GM10248 (cell line): ENCODE measurements at places on chromosomes 3 and 15.

DNA sequence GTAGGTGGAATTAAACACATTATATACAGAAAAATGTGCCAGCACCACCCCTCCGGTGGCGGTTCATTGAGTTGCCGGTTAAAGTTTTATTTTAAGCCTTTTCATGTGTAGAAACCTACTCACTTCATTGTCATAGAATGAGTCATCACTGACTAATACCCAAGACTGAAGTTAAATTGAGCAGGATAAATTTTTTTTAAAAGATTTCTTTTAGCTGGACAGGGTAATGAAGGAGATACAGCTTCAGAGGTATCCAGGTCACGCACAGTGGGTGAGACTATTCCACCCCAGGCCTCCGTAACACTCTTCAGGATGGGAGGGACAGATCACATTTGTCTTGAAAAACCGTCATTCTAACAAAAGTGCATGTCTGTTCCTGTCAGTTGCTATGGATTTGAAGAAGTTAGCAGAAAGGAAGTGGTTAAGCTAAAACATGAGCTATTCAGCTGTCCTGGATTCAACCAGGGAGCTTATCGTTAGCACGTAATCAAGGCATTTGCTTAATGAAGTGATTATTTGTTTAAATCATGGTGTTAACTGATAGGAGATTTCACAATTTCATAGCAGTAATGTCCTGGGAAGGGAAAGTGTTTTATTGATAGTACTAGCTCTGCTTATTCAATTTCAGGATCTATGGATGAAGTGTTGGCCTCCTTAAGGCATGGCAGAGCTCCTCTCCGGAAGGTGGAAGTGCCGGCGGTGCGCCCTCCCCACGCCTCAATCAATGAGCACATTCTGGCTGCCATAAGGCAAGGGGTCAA, 23.4 kb downstream of the WHAMM start:
- peak; percentile 73 for DNase-seq

DNA sequence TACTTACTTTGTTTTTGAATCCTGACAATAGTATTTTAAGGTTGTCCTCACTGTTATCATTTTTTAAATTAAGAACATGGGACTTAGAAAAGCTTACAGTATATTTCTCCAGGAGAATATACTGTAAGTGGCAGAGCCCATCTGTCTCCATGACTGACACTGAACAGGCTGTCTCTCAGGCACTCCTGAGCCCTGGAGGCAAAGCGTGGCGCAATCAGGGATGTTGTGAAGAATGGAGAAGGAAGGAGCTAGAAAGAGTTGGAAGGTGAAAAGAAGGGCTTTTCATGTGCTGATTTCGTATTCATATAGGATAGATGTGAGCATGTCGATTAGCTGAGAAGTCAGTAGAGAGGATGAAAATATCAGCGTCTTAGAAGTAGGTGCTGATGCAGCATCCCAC, 41.5 kb downstream of the FGF12 start:
- no peak for DNase-seq

DNA sequence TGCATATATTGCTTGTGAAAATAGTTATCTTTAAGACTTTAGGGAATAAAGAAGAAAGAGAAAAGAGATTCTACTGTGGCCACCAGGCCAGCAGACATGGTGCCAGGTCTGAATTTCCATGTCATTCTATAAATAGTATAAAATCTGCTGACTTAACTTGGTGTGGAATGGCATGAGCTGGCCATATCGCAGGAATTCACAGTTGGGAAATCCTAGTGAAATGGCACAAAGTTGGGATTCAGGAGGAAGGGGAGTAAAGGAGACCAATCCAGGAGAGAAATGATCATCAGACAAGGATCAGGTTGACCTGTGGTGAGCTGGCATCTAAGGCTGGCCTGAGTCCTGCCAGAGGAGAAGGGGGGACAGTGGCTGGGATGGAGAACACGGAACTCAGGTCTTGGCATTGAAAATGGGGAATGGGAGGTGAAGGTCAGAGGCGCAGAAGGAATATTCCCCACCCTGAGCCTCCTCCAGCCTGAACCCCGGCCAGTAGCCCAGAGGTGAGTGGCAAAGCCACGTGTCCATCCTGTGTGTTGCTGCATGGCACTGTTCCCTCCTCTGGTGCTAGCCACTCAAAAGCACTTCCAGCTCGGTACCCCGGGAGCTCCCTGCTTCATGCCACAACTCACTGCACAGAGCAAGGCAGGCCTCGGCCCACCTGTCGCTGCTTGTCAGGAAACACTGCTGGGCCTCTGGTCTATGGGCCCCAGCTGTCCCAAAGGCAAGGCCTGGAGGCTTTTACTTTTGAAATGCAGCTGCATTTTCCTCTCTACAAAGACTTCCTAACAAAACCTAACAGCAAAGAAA, 51.4 kb downstream of the SSUH2 start:
- DNase-seq: no peak

DNA sequence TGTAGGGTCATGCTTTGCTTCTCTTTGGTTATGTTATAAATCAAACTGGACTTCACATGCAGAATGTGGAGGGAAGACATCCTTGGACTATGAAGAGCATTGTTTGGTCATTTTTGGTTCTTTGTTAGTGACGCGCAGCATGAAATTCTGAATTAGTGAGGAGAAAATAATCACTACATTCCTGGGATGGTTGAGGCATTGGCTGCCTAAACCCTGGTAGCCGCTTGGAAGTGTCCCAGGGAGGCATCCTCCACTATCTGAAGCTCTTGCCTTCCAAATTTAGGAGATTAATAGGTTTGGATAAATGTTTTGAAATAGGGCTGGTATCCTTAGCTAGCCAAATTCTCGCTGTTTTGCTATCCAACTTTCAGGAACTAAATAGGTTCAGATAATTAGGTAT, 96.2 kb downstream of the CLSTN2 start:
- DNase-seq: no peak

- DNase-seq: no peak
These were observed 11.1 kb downstream of the EFCAB12 start for GRCh38 chr3:129417326-129417725.

DNA sequence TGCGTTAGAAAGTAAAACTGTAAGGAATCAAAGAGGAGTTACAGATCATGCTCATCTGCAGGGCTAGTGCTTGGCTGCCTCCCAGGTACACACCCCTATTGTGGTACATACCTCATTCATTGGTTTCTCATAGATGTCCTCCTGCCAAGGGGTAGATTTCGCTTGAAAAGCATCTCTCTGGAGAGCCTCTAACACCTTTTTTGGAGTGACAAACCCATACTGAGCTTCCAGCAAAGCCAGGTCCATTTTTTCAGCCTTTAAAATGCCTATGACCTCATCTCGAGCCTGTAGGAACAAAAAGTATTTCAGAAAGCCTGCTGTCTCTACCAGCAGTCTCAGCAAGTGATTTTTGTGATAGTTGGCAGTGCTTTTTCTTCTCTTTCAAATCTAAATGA, 112.1 kb downstream of the CMSS1 start:
- DNase-seq: no peak

DNA sequence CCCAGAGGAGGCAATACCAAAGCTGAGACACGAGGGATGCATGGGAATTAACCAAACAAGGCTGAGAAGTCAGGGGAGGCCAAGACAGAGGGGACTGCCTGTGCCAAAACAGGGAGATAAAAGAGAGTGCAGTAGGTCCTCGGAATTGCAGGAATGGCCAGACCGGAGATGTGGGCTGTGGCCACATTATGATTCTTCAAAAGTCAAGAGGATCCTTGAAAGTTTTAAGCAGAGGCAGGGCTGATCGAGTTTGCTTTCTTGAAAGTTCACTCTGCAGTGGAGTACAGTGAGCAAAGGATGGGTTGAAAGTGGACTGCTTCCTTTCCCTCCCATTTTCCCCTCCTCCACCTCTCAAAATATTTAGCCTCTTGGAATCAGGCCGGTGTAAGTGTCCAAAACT, 73.9 kb upstream of the ADAMTS9 start:
- no peak for DNase-seq

- no peak for DNase-seq
These were observed 25.1 kb downstream of the KBTBD12 start for GRCh38 chr3:127940116-127940515.

DNA sequence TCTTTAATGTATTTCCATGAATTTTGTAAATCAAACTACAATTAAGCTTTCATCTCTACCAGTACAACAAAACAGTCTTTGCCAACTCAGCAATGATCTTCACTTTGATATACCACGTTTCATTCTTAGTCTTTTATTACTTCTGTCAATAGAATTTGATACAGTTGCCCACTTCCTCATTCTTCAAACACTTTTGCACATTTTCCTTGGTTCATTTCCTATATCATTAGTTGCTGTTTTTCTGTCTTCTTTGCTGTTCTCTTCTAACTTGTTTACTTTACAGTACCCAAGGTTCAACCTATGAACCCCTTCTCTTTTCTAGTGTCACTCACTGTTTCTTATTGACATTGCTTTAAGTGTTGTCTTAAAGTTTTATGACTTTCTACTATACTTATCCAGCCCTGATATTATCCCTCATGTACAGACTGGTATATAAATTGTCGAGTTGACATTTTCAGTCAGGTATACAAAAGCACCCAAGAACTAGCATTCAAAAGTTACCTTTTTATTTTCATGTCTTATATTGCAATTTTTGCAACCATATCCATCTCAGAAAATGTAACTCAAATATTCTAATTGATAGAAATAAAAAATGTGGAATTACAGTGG, 903.1 kb downstream of the NSUN3 start:
- no peak for DNase-seq

DNA sequence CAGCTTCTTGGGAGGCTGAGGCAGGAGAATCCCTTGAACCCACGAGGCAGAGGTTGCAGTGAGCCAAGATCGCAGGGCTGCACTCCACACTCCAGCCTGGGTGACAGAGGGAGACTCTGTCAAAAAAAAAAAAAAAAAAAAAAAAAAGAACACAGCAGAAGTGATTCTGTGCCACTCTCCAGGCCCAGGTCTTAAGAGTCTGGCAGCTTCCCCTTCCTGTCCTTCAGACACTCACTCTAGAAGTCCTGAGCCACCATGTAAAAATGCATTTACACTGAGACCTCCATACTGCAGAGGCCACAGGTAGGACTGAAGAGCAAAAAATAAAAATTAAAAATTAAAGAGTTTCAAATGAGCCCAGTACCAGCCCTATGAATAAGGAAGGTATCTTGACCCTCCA, 11.8 kb upstream of the CDV3 start:
- DNase-seq: no peak

- DNase-seq: no peak
These were observed 337.9 kb upstream of the KCNMB2 start for GRCh38 chr3:178198329-178198728.

- DNase-seq: no peak
These were observed at the start of gene OCA2 for GRCh38 chr15:28098766-28099554. Gene OCA2 (minus strand): TSS chr15:28099315. CDS start chr15:28081874, 17,441 bp downstream.

DNA sequence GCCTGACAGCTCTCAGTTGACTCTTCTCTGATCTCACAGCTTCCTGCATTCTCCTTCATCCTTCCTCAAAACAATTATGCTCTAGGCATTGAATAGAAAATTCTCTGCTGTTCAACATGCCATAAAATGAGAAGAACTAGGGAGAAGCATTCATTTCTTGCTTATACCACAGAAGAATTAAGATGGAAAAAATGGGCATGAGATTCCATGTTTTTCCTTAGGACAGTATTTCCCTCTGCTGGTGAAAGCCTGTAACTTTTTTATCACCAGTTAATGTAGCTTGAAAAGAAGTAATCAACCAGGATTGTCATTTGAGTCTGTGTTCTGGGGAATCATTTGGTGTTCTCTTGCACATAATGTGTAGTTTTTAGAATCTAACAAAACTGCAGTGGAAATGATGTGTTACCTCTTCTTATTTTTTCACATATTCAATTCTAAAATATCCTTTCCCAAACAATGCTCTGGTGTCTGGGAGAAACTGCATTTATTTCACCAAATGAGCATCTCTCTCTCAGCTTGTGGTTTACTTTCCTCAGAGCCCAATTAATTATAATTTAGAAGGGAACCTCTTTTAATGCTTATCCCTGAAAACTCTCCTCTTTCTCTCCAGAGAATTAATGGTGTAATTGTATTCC, 92.8 kb upstream of the DCBLD2 start:
- no peak for DNase-seq

DNA sequence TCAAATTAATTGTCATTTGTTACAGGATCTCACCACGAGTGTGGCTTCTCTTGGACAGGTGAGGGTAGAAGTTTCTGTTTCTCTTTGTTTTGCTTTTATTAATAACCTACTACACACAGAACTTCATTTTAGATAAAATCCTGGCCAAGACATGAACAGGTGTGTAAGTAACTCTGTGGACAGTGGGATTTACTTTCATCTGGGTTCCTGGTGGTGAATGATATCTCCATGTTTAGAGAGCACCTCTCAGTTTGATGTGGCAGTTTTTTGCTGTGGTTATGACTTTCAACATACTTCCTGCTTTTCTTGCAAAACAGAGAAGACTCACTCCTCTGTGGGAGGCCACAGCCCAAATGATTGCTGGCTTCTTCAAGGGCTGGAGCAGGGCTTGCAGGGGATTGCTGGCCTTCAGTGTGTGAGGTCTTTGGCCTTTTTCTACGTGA, 71.1 kb upstream of the XCR1 start:
- DNase-seq: peak; percentile 60

DNA sequence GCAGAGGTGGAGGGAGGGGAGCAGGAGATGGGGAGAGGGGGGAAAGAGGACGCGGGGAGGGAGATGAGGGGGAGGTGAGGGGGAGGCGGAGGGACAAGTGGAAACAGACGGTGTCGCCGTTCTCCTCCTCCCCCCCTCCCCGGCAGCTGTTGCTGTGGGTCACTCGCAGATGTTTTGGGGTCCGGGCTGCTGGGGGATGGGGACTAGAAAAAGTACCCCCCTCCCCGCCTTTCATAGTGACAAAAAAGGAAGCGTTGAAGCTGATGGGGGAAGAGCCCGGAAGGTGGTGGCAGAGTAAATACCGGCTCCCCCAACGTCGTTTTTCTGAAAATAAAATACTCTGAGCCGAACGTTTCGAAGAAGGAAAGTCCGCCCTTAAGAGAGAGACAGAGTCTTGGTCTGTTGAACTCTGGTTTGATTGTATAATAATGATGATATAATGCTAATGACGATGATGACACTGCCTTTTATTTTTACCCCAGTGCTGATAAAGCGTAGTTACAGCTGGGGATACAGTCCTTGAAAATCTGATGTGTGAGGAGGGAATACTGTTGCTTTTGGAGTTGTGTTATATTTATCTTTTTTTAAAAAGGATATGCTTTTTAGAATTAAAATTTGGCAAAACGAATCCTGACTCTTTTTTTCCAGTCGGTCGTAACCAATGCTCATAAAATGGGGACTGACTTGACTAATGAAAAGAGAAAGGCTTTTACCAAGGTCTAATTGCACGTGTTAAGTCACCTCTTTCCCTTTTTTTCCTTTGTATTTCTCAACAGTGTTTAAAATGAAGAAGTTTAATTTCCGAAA, 993 bp downstream of the STXBP5L start:
- no peak for DNase-seq

- DNase-seq: no peak
These were observed 477.1 kb downstream of the MAGI1 start for GRCh38 chr3:65561617-65562016.
